ENCODE measurements at places on chromosomes 6 and 20. TPM values are rescaled to one million over a fixed set of nuclear protein-coding genes. Genes with fewer than 3 reads are reported as not detected.

GRCh38 chr6:21908161-21908848 is 314.8 kb downstream of the SOX4 start:
- no peaks in the 10 kb centered on the region for H3K27me3 ChIP-seq
- no peak for DNase-seq
- H3K27ac ChIP-seq: no peak overlapping the region
- no peak overlapping the region for H3K4me3 ChIP-seq
- H3K4me1 ChIP-seq: no peaks in the 10 kb centered on the region
- no peaks in the 10 kb centered on the region for H3K36me3 ChIP-seq

DNA sequence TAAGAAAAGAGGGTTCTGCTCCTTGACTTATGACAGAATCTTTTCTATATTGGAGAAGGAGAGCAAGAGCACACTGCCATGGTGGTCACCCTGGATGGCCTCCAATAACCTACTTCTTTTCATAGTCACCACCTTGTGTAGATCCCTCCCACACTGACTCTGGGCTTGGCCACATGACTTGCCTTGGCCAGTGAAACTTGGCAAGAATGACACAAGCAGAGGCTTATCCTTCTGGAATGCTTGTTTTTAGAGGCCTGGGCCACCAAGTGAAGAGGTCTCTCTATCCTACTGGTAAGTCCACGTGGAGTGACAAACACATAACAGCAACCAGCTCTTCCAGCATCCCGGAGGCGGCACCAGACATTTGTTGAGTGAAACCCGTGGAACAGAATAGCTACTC is 349.4 kb upstream of the JARID2 start:
- DNase-seq: no peak
- no peaks in the 10 kb centered on the region for H3K27me3 ChIP-seq

- 0 out of 2 replicates have a peak, but pooled peaks cover 2% of the 10 kb centered on the region for H3K36me3 ChIP-seq
- no peaks in the 10 kb centered on the region for H3K27me3 ChIP-seq
- H3K27ac ChIP-seq: peak overlapping the region; percentile 86
- H3K4me1 ChIP-seq: peaks cover 45% of the 10 kb centered on the region
- no peak overlapping the region for H3K4me3 ChIP-seq
Observed at GRCh38 chr6:41536795-41537758, 9.1 kb upstream of the FOXP4 start.

DNA sequence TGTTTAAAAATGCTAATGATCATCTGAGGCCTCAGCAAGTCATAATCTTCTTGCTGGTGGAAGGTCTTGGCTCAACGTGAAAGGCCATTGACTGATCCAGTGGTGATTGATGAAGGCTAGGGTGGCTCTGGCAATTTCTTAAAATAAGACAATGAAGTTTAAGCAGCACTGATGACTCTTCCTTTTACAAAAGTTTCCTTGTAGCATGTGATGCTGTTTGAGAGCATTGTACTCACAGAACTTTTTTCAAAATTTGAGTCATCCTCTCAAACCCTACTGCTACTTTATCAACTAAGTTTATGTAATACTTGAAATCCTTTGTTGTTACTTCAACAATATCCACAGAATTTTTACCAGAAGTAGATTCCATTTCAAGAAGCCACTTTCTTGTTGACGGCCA is 382.3 kb downstream of the ESR1 start:
- H3K27ac ChIP-seq: no peak overlapping the region
- no peak overlapping the region for H3K4me3 ChIP-seq
- H3K4me1 ChIP-seq: no peaks in the 10 kb centered on the region
- no peaks in the 10 kb centered on the region for H3K27me3 ChIP-seq

- no peak for DNase-seq
- H3K4me1 ChIP-seq: no peaks in the 10 kb centered on the region
- H3K27ac ChIP-seq: no peak overlapping the region
- no peaks in the 10 kb centered on the region for H3K27me3 ChIP-seq
- H3K36me3 ChIP-seq: no peaks in the 10 kb centered on the region
Observed at GRCh38 chr6:117309611-117310010, 44.3 kb downstream of the VGLL2 start.

DNA sequence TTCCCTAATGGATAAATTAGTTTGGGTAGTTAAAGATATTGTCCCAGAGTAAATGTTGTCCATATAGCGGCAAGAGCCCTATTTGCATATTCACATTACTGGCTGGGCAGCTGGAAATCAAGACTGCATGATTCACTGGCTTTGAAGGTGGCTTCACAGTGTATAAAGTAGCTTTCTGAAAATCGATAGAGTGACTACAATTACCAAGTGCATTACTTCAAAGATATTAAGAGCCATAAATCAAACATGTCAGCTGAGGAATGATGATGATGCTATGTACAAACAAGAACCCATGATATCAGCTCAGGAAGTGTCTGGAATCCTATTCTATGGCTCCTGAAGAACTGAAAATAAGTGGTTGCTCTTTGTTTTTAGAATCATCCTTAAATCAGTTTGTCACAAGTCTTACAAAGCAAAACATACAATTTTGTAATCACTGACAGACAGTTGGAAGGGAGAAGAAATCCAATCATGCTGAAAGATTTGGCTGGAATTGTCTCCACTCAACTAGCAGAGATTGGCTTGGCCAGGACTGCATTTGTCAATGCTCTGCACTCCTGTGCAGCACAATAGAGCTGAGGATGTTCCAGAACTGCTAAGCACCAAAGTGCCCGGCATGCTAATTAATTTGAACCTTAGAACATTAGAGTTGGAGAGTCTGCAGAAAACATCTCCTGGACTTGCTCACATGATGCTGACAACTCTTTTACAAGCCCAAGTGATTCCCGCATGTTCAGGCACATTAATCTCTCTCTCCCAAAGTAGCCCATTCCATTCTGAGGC is 77.9 kb upstream of the B3GAT2 start:
- DNase-seq: no peak
- H3K27me3 ChIP-seq: no peaks in the 10 kb centered on the region
- H3K4me3 ChIP-seq: no peak overlapping the region
- no peaks in the 10 kb centered on the region for H3K36me3 ChIP-seq
- H3K4me1 ChIP-seq: peaks cover 17% of the 10 kb centered on the region

- no peak overlapping the region for H3K27ac ChIP-seq
- H3K4me1 ChIP-seq: peaks cover 12% of the 10 kb centered on the region
- no peaks in the 10 kb centered on the region for H3K36me3 ChIP-seq
- DNase-seq: no peak
- H3K27me3 ChIP-seq: no peaks in the 10 kb centered on the region
- H3K4me3 ChIP-seq: no peak overlapping the region
Observed at GRCh38 chr6:148151896-148152643, 190.6 kb upstream of the SASH1 start.

- no peak for DNase-seq
- H3K27ac ChIP-seq: no peak overlapping the region
- H3K4me1 ChIP-seq: no peaks in the 10 kb centered on the region
- no peaks in the 10 kb centered on the region for H3K36me3 ChIP-seq
Observed at GRCh38 chr20:2768632-2769015, 31.8 kb downstream of the CPXM1 start.

- H3K4me3 ChIP-seq: no peak overlapping the region
- H3K27me3 ChIP-seq: no peaks in the 10 kb centered on the region
- H3K4me1 ChIP-seq: no peaks in the 10 kb centered on the region
- no peak overlapping the region for H3K27ac ChIP-seq
Observed at GRCh38 chr6:137490006-137490905, 3.9 kb downstream of the OLIG3 start.

DNA sequence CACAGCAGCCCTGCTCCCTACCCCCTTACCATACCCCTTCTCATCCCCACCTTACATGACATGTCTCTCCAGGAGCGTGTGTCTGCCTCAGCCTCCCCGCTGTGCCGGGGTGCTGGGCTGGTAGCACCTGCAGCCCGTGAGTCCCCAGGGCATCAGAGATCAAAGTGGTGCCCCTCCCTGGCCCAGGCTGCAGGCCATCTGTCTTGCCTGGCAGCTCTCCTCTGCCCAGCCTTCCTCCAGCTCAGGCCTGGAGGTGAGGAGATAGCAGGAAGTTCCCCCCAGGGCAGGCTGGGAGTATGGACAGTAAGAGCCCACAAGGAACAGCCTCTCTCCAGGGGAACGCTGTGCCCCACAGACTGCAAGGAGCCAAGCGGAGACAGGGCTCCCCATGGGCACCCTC is 35.3 kb downstream of the GRM4 start:
- H3K27ac ChIP-seq: no peak overlapping the region
- no peak overlapping the region for H3K4me3 ChIP-seq
- no peak for DNase-seq

DNA sequence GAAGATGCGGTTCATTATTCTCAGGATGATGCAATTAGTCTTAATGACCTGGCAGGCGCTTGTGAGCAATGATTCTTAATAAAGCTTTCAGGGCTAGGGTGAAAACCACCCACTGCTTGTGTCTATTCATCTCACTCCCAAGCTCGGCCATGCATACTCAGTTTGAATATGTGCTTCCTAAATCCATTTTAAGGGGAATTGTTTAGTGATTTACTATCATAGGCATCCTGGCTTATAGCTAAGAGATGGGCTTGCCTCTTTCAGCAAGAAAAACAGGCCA is 141.1 kb upstream of the SLC24A3 start:
- no peak overlapping the region for H3K27ac ChIP-seq
- no peaks in the 10 kb centered on the region for H3K27me3 ChIP-seq
- no peaks in the 10 kb centered on the region for H3K4me1 ChIP-seq

DNA sequence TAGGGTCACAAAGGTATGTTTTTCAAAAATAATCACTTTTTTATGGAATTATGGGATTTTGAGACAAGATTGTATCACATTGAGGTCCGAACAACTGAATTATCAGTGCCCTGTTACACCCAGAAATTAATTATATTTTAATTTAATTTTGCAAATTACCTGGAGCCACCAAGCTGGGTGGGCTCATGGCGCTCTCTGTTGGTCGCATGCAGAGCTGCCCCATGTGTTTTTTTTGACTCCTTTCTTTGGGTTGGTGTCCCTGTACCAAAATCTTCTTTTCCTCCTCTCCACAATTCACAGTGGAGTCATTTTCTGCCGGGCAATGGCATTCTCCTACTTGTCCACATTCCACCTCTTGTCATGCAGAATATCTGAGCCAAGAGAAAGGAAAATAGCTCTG is 38.9 kb upstream of the FRMD1 start:
- no peak overlapping the region for H3K27ac ChIP-seq
- H3K4me1 ChIP-seq: no peaks in the 10 kb centered on the region
- H3K4me3 ChIP-seq: no peak overlapping the region
- H3K27me3 ChIP-seq: no peaks in the 10 kb centered on the region

DNA sequence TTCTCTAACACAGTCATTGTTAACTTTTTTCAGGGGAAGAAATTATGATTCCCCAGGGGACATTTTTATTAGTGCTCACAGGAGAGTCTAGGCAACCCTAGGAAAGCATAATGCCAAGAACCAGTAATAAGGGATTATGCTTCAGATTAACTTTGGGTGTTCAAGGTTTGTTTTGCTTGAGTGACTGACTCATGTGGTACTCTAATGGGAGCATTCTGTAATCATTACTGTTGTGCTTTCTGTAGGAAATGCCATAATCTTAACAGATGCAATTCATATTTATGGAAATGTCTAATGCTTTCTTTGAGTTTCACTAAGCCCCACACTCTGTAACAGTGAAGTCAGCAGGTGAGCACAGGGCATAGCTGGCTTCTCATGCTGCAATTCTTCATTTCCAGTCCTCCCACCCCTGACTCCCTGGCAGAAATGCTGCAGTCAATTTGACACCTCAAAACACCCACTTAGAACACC is 263.4 kb upstream of the MAN1A1 start:
- DNase-seq: no peak
- no peak overlapping the region for H3K4me3 ChIP-seq
- no peaks in the 10 kb centered on the region for H3K36me3 ChIP-seq
- H3K27me3 ChIP-seq: no peaks in the 10 kb centered on the region
- H3K4me1 ChIP-seq: no peaks in the 10 kb centered on the region
- no peak overlapping the region for H3K27ac ChIP-seq

- H3K4me1 ChIP-seq: peaks cover 26% of the 10 kb centered on the region
- H3K27me3 ChIP-seq: no peaks in the 10 kb centered on the region
- H3K36me3 ChIP-seq: no peaks in the 10 kb centered on the region
- DNase-seq: no peak
- no peak overlapping the region for H3K4me3 ChIP-seq
Observed at GRCh38 chr20:48403167-48403761, 424.5 kb downstream of the PREX1 start.

- no peaks in the 10 kb centered on the region for H3K27me3 ChIP-seq
- peak overlapping the region; percentile 9 for H3K27ac ChIP-seq
- H3K36me3 ChIP-seq: no peaks in the 10 kb centered on the region
- H3K4me3 ChIP-seq: no peak overlapping the region
- H3K4me1 ChIP-seq: peaks cover 7% of the 10 kb centered on the region
Observed at GRCh38 chr6:9233686-9234085, 798.3 kb upstream of the SLC35B3 start.

DNA sequence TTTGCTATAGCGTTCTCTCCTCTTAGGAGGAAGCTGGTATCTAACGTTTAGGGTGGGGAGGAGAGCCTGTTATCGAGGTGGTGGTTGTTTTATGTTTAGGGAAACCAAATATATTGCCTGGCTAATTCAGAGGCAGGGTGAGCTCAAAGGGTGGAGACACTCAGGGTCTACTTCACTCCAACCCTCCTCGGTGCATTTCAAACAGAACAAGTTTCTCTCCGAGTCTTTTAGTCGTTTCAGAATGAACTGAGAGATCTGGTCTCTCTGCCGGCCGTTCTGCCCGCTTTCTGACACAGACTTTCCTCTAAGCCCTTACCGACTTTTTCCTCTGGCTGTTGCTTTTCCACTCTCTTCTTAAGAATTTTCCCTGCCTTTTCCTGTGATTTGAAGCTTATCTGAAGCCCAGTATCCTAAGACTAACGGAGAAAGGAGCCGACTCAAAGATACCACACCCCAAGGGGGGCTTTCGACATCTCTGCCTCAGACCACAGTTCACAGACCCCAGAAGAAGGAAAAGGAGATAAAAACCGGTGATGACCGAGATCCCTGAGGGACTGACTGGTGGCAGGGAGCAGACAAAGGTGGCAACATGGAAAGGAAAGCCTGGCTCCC is 865 bp downstream of the STK38 start:
- no peaks in the 10 kb centered on the region for H3K36me3 ChIP-seq
- no peak for DNase-seq
- no peaks in the 10 kb centered on the region for H3K27me3 ChIP-seq
- H3K4me1 ChIP-seq: peaks cover 6% of the 10 kb centered on the region

- no peak for DNase-seq
- H3K27ac ChIP-seq: no peak overlapping the region
- H3K4me3 ChIP-seq: no peak overlapping the region
- H3K36me3 ChIP-seq: no peaks in the 10 kb centered on the region
- no peaks in the 10 kb centered on the region for H3K4me1 ChIP-seq
Observed at GRCh38 chr20:52129611-52130010, 62.0 kb downstream of the ZFP64 start.

GRCh38 chr20:48405909-48406308 is 421.9 kb downstream of the PREX1 start:
- H3K4me3 ChIP-seq: no peak overlapping the region
- H3K4me1 ChIP-seq: peaks cover under 1% of the 10 kb centered on the region
- peak; percentile 47 for DNase-seq
- H3K36me3 ChIP-seq: no peaks in the 10 kb centered on the region

GRCh38 chr6:166105341-166106075 is 62.1 kb downstream of the TBXT start:
- no peaks in the 10 kb centered on the region for H3K36me3 ChIP-seq
- no peaks in the 10 kb centered on the region for H3K27me3 ChIP-seq
- no peaks in the 10 kb centered on the region for H3K4me1 ChIP-seq
- H3K4me3 ChIP-seq: no peak overlapping the region
- no peak for DNase-seq

Gene ZHX3
- total RNA-seq: 22.9 TPM

Gene HS3ST5
- total RNA-seq: 0.28 TPM

Gene TNNC2
- total RNA-seq: not detected

Gene OR2J1
- not detected for total RNA-seq

Gene MGME1
- 44.3 TPM for total RNA-seq

Gene MEP1A
- 8.1 TPM for total RNA-seq
